Epithelial cell of esophagus (primary cell): ENCODE measurements at places on chromosomes 3 and 15.

GRCh38 chr3:19110335-19110895 lies 37.9 kb upstream of the KCNH8 start:
- no peak for DNase-seq

DNA sequence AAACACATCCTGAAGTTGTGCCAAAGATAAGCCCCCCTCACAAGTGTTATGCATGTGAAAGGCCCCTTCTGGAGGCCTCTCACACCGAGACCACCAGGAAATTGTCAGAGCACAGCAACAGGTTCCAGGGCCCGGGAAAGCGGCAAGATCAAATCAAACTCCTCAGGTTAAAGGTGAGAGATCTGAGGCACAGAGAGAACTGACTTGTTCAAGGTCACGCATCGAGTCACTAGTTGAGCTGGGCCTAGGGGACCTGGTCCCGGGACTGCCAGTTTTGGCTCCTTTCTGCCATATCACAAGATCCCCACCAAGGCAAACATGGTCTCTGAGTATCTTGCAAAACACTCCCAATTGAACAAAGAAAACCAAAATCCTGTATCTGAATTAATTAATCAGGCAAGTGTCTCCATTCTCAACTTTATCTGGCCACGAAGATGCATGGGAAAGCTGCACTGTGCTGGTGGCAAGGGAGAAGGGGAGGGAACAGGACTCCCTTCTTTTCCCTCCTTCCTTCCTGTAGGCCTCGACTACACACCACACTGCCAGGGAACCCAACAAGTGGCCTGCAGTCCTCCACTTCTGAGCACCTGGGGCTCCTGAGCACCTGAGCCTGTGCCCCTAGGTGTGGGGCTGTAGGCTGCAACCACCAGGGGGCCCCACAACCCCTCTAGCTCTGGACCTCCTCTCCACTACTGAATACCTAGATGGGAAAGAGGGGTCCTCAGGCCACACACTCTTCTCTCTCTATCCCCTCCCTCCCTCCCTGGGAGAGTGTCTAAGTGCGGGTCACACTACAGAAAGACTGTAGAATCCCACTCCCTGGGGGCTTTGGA lies 37.3 kb downstream of the ANP32A start:
- DNase-seq: peak; percentile 54

GRCh38 chr15:59099162-59099685 lies 5.7 kb upstream of the CCNB2 start:
- DNase-seq: no peak

DNA sequence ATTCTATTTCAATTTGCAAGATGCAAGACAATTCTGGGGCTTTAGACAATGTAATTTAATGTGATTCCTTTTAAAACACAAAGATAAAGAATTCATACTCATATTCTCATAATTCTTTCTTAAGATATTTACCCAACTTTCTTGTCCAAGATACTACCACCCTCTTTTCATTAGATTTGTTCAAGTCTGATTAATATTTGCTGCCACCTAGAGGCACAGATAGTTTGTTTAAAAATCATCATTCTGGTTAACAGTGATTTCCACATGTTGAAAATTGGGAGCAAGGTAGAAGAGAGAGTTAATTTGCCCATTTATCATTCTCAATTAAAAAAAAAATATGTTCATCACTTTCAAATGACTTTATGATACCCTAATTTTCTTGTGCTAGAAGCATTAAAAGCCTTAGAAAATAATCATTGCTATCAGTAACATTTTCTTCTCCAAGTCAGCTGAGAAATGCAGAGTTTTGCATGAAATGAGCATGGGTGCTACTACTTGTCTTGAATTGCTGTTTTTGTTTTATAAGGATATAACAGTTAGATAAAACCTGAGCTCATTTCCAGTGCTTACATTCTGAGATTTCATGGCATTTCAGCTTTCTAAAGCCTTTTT lies 11.6 kb downstream of the TAMM41 start:
- peak; percentile 34 for DNase-seq

DNA sequence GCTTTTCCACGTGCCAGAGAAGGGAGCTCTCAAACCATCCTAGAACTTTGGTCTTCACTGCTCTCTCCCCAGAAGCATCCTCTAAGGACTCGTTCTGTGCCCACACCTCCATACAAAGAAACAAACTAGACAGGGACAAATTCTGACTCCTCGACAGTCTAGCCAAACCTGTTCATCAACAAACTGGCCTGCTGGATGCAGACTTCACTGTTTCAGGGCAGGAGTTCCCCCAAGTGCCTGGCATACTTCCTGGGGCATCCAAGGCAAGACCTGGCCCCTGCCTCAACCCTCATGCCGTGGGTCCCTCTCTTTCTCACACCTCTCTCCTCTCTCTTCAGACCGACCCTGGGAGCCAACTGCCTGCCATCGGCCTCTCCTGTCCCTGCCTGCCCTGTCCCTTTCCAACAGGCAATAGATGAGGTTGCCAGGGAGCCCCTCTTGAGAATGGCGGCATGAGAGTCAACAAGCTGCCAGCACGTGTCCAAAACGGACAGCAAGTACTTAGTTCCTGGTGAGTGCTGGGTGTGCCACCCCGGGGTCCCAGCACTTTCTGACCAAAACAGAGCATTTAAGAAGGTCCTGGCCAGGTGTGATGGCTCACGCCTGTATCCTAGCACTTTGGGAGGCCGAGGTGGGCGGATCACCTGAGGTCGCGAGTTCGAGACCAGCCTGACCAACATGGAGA lies 79.1 kb upstream of the HES1 start:
- DNase-seq: peak; percentile 84

DNA sequence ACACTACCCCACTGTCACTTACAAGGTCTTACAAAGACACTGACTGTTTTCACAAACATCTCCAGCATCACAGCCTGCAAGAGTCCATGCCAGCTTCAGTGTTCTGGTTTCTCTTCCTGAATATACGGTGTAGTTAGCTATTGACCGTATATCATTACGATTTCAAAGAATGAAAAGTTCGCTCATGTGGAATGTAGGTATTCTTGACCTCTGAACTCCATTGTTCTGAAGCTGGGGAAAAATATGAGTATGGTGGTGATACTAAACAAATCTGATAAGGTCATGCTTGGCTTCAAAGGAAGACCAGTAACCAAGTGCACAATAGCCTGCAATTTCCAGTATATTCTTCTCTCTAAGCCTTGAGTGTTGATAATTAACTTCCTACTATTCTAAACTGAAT lies 315.7 kb upstream of the WNT5A start:
- no peak for DNase-seq

DNA sequence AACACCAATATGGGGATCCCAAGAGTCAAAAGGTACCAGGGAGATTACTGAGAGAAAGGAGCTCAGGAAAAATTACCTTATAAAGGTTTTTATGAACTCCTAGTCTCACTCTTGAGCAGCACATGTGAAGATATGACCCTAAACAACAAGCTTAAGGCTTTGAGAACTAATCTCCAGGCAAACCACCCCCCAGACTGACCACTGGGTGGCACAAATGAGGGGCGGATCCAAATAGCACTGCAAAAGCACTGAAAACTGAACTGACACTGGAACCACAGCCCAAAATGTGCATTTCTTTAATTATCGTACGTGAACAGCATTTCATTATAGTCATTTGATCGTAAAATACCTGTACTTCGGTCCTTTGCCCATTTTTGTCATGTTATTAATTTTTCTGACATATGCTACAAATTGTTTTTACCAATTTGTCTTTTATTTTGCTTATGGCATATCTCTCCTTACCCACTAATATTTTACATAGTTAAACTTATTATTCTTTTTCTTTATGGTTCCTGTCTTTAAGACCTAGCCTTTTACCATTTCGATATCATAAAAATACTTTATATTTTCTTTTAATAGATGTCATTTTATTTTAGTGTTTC lies 31.5 kb upstream of the TFDP2 start:
- peak; percentile 26 for DNase-seq

GRCh38 chr3:152477422-152477821 lies 208.7 kb downstream of the MBNL1 start:
- no peak for DNase-seq

DNA sequence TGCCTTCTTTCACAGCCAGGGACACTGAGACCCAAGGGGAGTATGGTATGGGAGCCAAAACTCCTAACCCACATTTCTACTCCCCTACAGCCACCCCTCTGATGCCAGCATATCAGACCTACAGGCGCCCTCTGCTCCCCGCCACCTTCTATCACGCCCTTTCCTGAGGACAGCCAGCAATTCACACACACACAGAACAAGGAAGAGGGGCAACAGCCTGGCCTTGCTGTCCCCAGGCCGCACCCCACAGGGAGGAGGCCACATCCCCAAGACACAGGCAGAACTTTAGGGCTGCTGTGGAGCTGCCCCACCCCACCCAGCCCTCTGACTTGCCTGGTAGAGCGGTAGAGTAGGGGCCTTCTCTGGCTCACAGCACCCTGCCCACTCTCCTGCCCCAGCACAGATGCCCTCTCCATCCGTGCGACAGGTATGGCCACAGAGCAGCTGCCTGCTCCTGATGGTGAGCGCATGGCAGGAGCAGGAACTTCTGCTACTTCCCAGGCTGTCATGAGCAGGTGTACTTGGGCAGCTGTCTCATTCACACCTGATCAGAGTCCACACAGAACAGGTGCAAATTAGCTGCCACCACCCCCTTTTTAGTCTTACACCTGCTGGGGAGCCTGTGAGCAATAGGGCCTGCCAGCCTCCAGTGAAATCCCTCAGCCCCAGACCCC lies 33.4 kb downstream of the CCDC33 start:
- DNase-seq: no peak

- no peak for DNase-seq
Measured at GRCh38 chr3:95044101-95044500, 981.2 kb downstream of the NSUN3 start.

DNA sequence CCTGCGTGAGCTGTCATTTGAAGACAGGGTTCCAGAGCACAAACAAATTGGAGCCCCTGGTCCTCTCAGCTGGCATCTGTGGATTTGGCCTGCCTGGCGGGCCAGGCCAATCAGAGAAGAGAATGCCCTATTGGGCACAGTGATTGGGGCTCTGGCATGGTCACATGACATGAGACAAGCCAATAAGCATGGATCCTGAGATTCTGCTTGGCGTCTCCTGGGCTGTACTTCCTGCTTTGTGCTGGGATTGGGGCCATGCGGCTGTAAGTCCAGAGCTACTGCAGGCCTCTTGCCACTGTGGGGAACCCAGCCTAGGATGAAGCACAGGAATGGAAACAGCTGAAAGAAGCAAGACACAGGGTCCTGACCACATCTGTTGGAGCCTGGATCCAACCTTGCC lies 121.4 kb downstream of the FBLN2 start:
- DNase-seq: no peak

DNA sequence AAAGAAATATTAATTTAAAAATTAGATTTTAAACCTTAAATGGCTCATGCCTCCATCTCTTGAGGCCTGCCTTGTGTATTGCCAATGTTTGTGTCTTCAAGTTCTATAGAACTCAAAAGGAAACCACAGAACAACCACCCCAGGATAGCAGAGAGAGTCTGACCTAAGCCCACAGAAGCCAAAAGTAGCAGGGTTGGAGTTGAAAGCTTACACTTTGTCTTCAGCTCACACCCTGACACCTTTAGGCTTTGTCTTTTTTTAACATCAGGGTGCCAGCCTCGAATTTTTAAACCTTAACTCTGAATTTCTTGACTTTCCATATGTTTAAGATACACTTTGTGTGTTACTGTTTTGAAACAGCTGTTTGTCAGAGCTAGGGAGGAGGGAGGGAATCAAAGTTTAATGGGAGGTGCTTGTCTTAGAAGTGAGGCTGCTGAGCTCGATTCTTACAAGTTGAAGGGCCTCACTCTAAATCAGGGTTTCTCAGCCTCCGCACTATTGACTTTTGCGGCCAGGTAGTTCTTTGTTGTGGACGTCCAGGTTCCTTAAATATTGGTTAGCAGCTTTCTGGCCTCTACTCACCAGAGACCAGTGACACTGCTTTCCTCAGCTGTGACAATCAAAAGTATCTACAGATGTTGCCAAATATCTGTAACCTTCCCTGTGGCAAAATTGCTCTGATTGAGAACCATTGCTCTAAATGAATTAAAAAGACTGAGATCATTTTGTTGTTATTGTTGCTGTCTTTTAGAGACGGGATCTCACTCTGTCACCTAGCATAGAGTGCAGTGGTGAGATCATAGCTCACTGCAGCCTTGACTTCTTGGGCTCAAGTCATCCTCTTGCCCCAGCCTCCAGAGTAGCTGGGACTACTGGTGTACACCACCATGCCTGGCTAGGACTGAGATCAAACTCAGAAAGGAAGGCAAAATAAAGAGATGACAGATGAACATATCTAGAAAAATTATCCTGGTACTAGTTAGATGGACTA lies 139.2 kb upstream of the EOMES start:
- no peak for DNase-seq

GRCh38 chr3:171200052-171200749 lies 173.7 kb upstream of the SLC2A2 start:
- no peak for DNase-seq

GRCh38 chr3:113698956-113699355 lies 2.5 kb upstream of the USF3 start:
- DNase-seq: peak; percentile 35

DNA sequence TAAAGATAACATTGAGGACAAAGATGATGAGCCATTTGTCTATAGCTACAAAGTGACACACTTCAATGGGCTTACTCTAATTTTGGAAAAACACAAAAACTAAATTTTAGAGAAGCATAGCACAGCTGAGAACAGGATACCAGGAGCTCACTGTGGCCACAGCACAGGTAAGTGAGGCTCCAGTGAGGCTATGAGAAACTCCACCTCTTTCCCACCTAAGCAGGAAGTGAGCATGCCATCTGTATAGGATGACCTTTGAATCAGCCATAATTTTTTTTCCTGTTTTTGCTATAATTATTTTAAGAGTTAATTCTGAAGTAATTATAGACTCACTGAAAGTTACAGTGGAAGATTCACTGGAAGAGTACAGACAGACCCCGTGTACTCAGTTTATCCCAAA lies 82.1 kb upstream of the DCLK3 start:
- DNase-seq: no peak

DNA sequence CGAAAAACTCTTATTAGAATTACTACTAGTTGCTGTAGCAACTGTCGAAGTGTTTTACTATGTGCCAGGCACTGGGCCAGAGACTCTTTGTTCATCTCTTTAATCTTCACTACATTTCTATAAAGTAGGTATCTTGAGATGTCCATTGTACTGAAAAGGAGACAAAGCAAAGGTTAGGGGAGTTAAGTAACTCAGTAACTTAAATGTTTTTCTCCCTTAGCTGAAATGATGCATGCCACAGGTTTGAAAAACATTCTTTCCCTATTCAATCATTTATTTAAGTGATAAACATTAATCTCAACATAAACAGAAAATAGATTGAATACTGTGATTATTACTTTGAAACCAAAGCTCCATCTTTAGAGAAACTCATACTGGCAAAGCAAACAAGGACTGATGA lies 776.2 kb downstream of the FHIT start:
- no peak for DNase-seq

GRCh38 chr3:160435095-160435494 lies 14.5 kb downstream of the TRIM59 start:
- no peak for DNase-seq
